ENCODE measurements at places on chromosomes 7 and 10.

- no peak for DNase-seq
Observed at GRCh38 chr10:86284355-86285105, 82.1 kb downstream of the GRID1 start.

DNA sequence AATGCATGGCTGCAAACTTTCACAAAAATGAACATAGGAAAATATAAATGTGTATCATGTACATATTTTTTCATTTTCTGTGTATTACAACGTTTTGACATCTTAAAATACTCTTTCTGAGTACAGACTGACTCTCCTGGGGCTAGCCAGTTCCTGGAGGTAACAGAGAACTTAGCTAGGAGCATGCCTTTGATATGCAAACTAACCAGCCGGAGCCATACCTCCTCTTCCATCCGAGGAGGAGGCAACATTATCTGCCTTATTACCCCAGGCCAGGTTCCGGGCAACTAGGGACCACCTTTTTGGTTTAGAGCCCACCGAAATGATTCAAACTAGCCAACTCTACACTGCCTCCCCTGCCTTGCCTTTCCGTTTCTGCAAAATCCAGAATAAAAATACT lies 33.7 kb upstream of the HECW1 start:
- no peak for DNase-seq

DNA sequence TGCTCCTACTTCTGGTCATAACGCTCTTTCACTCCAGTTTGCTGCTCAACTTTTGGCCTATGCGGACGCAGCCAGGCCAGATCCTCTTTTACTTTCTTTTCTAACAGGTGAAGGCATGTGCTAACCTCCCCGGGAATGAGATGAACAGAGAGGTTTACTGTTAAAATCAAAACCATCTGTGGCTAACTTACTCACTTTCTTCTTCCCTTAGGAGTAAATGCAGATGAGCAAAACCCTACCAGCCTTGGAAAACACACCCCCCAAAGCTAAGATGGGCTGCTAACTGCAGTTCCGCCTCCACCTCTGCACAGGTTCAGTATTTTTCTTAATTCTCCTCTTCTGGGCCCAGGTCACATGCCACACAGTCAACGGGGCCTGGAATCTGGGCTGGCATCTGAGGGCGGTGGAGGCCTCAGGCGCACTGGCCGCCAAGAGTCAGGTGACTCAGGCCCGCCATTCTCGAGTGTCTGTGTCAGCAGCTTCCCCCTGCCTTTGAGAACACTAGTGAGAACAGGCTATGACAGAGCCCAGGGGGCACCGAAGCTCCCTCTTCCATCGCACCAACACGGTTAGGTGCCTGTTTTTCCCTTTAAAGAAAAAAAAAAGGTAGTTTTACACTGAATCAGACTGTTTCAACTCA lies 11.1 kb downstream of the FAM53B start:
- no peak for DNase-seq

DNA sequence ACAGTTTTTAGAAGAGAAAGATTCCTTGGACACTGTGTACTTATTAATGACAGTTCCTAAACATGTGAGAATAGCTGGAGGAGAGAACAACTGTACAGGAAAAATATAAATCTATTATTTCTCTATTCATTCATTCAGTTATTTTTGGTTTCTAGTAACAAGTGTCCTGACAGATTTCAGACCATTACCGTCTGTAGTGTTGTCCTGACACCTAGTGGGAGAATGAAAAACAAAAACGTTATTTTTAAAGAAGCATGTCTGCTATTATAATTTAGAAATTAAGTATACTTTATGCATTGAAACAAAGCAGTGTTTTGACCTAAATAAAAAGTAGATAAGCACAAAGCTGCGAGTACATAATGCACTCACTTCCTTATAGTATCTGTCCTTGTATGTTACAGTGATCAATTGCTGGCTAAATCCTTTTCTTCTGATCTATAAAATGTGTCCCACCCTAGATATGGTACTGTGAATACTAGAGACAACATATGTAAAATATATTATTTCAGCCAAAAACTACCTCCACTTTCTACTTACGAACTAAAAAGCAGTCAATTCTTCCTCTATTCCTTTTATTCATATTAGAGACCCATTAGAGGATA lies 575.6 kb downstream of the ARL4A start:
- peak; percentile 50 for DNase-seq

GRCh38 chr10:13308096-13308495 lies 8.2 kb upstream of the PHYH start:
- no peak for DNase-seq

- DNase-seq = no peak
Observed at GRCh38 chr7:43112459-43112940, at the start of gene HECW1. Gene HECW1, plus strand, starts transcription at chr7:43112647. Its CDS starts 131,259 bp downstream, at chr7:43243906.

DNA sequence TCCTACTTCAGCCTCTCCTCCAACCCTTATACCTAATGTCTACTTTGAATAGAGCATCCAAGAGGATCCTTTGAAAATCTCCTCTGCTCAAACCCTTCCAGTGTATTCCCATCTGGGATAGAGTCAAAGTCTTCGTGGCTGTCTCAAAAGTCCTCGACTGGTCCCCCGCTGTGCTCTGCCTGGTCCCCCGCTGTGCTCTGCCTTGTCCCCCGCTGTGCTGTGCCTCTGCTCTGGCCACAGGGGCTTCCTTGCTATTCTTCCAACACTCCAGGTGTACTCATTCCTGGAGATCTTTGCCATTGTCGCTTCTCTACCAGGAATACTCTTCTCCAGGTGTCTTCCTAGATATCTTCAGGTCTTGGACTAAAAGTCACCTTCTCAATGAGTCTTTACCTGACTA lies 36.1 kb upstream of the COMMD3 start:
- DNase-seq = no peak

GRCh38 chr7:120370954-120371353 lies 98.0 kb downstream of the KCND2 start:
- no peak for DNase-seq

DNA sequence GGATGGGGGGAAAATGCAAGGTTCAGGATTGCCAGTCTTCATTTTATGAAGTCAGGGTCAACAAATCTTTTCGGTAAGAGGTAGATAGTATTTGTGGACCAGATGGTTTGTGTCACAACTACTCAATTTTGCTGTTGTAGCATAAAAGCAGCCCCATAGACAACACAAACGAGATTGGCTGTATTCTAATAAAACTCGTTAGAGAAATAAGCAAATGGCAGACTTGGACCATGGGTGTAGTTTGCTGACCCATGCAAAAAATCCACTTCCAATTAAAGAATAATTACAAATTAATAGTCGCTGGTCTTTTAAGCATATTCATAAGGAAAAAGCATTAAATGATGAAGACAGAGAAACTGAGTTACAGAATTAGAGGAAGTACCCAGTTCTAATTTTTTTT lies 247.1 kb downstream of the CRPPA start:
- DNase-seq = no peak

DNA sequence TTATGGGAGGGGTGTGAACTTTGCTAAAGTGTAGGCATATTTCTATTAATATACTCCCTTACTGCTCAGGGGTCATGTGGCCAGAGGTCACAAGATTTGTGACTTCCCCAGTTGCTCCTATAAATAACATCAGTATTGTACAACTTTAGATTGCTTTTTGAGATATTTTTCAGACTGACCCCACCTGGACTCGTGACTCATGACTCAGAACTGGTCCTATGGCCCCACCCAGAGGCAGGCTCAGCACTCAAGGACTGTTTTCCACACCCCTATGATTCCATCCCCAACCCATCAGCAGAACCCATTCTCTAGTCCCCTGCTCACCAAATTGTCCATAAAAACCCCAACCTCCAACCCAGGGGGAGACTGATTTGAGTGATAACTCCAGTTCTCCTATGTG lies 2.7 kb upstream of the CUL2 start:
- no peak for DNase-seq

DNA sequence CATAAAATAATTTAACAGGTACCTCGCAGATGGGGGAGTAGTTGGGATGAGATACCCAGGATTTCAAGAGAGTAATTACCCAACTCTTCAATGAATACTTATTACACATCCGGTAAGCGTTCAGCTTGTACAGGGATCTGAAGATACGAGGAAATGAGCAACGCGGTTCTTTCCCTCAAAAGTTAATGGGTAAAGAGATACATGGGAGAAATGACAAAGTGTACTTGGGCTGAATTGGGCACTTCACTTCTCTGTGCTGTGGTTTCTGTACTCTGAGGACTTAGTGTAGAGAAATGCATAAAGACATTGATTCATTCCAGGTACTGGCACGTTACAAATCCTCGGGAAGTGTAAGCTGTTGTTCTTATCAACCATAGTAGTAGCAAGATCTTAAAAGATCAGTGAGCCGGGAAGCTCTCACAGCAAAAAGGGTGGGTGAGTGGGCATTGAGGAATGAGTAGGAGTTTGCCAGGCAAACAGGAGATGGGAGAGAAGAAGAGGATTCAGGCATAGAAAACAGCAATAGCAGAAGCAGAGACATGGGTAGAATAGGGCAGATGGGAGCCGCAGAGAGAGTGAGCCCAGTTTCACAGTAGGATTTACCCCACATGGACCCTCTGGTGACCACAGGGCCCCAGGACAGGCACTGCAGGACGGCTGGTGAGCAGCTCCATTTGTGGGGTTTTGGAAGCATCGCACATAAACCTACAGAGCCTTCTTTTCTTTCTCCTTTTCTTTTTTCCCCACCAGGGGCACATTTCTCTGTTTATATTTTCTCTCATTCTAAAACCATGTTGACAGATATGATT lies 304.3 kb upstream of the PITRM1 start:
- DNase-seq = no peak

GRCh38 chr10:119100434-119101238 lies 3.3 kb upstream of the DENND10 start:
- no peak for DNase-seq

DNA sequence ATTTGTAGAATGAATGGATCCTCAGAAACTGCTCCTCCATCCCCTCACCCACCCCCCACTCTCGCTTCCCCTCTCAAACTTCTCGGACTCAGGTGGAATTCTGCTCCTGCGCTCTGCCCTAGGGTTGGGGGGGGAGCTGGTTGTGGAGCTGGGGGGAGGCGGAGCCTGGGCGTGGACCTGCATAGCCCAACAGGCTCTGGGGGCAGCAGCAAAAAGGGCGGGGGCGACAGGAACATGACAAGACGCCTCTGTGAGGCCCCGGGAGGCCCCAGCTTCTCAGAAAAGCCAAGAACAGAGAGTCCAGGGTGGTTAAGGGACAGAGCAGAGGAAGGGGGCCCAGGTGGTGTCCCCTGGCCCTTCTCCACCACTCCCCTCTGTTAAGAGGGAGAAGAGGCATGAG lies 3.5 kb downstream of the TSC22D4 start:
- DNase-seq = no peak

DNA sequence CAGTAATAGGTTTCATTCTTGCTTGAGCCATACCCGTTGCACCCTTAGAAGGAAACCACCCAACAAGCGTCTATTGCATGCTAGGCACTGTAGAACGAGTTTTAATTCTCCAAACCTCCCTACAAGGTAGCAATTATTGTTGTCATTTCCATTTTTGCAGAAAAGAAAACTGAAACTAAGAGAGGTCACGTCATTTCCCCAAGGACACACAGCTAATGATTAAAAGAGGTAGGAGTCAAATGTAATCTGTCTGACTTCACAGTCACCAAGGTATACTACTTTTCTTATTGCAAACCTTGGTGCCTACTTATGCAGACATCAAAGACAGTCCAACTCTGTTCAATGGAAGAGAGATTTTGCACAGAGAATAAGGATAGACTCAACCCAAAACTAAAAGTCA lies 49.1 kb upstream of the C1QL3 start:
- no peak for DNase-seq

GRCh38 chr7:31603046-31603445 lies 84.0 kb upstream of the PPP1R17 start:
- peak; percentile 99 for DNase-seq

DNA sequence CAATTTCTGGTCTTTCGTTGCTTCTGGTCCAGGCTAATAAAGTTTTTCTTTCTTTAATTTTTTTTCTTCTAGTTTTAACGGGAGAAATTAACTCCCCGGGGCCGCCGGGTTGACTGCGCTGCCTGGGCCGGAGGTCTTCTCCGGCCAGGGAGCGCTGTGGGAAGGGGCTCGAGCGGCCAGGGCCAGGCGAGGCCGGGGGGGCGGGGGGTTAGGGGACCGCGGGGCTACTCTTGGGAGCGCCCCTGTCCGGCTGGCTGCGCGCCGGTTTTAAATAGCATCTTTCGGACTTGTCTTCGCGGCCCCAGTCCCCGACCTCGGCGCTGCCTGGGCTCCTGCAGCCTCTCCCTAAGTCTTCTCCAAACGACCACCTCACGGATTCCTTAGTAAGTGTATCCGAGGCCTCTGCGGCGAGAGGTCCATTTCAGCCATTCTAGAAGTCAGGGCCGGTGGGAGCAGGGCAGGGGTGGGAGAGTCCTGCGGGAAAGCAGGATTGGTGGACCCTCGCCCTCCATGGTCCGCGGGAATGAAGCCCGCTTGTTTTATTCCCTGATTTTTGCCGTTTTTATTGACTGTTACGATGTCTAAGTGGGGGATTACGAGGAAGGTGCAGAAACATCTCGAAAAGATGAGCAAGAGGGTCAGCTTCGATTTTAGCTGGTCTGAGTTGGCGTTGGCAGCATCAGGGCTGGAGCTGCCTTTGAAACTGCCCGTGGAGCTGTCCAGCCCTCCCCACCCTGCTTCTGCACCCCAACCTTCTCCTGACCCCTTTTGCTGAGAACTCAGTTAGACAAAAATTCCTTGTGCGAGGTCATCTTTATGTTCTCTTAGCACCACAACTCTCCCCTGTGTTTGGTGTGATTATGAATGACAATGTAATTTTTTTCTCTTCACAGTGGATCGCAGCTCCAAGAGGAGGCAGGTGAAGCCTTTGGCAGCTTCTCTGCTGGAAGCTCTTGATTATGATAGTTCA lies 555 bp downstream of the PHF14 start:
- DNase-seq = peak; percentile 37

DNA sequence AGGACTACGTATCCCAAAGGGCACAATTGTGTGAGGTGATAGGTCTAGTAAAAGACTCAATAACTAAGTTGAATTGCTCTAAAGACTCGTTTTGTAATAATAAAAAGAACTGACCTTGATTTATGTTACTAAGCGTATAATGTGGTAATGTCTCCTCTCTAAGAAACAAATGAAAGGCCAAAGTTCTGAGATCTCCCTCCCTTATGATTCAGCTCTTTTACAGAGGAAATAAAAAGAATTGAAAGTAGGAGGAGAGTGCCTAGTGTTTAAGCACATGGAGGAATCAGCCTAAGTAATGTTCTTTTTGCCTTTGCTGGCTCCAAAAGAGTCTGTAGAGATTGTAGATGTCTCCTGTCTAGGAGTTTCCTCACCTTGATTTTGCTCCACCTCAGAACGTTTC lies 98.0 kb downstream of the ARL4A start:
- no peak for DNase-seq

DNA sequence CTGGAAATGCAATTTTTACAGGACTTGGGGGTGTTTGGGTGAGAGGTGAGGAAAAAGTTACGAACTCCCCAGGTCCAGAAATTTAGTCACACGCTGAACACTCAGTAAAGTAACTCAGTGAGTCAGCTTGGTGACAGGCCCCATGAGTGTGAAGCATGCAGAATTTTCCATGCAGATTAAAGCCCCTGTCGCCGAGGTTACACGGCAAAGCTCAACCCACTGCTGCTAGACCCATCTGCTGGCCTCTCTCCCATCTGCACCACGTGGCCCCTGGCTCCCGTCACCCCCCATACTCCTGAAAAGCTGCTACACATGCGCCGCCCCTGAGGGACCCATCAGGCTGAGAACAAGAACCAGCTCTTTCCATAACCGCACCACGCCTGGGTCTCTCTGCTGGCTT lies 7.0 kb upstream of the MMP21 start:
- DNase-seq = no peak

GRCh38 chr10:86654411-86655172 lies at the start of gene OPN4:
Gene OPN4, plus strand, starts transcription at chr10:86654547. Its CDS starts 237 bp downstream, at chr10:86654784.
- no peak for DNase-seq
